ENCODE measurements at places on chromosomes 3 and 15. TPM values are rescaled to one million over a fixed set of nuclear protein-coding genes. Genes with fewer than 3 reads are reported as not detected.

DNA sequence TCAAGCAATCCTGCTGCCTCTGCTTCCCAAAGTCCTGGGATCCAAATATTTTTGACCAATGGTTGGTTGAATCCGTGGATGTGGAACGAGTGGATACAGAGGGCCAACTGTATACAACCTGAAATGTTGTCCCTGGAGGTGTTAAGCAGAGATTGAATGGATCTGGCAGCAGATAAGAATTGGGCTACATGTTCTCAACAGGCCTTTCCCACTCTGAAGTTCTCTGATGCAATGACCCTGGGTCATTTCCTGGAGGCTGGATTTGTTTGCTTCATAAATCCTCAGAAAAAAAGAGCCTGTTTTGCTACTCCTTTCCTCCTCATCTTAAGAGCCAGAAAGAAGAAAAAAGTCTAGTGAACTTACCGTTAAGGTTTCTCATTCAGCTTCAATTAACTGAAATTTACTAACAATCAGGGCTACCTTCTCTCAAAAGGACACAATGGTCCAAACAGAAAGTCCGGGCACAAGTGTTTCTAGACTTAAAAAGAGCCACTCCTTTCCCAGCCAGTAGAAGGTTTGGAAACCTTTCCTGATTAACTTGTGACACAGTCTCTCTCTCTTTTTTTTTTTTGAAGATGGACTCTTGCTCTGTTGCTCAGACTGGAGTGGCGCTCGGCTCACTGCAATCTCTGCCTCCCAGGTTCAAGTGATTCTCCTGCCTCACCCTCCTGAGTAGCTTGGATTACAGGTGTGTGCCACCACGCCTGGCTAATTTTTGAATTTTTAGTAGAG lies 6.5 kb downstream of the ARHGEF3 start:
- no peak for DNase-seq

DPPA4 gene
- not detected for total RNA-seq

THSD4 gene
- 12.7 TPM for total RNA-seq

CHST2 gene
- total RNA-seq, result 2.2 TPM

DNA sequence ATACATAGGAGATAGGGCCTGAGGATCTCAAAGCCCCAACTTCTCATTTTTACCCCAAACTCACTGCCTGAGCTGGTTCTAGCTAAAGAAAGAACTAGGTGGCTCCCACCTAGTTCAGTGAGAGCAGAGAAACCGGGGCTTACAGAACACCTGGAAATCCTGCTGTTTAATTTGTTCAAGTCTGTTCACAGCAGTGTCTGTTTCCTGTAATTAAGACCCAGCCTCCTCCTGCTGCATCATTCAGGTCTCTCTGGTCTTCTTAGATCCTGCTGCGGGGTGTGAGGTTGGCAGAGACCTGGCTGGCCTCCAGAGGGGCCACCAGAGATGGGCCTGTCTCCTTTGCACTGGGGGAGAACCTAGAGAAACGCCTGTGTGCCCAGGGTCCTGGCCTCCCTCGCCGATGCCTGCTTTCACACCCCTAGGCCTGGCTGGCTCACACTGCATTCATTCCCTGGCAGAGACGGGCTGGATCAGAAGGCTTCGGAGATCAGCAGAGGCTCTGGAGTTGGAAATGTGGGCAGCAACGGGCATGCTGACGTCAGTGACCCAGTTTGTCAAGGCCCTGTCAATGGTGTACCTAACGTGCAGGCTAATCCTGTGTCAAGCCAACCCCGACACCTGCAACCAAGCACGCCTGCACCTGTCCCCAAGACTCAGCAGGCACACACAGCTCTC lies 4.9 kb upstream of the CHRNA3 start:
- DNase-seq, result no peak

- no peak for DNase-seq
Observed at GRCh38 chr3:2655229-2655701, 454.9 kb downstream of the IL5RA start.

DNA sequence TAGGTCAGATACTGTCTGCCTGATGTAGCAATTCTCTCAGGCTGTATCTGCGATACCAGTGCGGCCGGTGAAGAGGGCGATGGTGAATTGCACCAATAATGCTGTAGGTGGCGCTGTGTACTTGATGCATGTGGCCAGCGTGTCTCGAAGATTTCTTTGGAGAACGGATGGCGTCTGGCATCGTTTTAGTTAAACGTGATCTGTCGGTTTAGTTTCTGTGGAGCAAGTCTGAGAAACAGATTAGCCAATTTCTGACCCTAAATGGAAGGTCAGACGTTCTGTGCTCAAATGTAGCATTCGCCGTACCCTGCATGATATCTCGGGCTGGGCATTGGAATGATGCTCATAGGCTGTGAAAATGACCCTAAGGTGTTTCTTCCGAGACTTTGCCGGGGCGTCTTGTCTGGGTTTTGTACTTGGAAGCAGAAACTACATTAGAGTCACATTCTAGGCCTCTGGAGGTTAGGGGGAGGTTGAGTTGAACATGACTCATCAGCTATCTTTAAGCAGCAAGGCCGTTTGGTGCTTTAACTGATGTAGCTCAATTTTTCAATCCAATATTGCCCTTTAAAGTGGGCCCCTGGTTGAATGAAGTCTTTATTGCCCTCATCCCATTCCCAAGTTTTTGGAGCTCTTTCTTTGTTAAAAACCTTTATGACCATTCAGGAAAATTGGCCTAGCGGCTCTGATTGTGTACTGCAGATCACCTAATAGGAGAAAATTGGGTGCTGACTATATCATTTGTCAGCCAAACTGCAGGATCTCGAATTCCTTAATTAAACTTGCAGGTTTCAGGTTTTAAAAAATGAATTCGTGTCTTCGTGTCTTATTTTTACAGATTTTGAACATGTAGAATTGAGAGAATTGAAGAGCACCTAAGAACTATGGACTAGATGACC lies 80.0 kb downstream of the SQOR start:
- peak; percentile 50 for DNase-seq

GOLGA8H gene
- total RNA-seq, result 0.95 TPM

- DNase-seq, result no peak
Observed at GRCh38 chr15:46441294-46442062, 806.6 kb downstream of the SQOR start.

DNA sequence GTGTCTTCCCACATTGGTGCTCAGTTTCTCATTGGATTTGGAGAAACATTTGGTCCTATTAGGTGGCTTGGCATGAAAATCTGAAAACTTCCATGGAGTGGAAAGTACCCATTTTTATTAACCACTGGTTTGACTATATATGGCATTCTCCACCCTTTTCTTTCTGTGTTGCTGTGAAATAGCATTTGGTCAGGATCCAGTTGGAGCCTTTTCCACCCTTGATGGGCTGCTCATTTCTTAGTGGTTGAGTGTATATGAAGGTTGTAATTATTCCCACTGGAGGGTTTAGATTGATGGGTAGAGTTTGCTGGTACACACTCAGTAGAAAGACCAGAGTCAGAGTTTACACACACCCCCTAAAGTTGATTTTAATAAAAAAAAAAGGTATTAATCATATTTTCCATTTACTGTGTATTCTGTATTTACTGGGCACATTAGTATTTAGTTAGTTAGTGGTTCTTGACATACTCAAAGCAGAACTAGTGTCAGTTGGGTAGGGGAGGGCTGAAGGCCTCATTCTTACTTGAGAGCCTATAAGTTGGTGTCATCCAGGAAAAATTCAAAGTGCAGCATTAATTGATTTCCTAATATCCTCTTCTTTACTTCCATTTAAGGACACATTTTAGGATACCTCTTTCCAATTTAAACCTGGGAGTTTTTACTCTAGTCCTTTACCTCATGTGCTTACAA lies 69.5 kb downstream of the FLNB start:
- DNase-seq, result no peak

DNA sequence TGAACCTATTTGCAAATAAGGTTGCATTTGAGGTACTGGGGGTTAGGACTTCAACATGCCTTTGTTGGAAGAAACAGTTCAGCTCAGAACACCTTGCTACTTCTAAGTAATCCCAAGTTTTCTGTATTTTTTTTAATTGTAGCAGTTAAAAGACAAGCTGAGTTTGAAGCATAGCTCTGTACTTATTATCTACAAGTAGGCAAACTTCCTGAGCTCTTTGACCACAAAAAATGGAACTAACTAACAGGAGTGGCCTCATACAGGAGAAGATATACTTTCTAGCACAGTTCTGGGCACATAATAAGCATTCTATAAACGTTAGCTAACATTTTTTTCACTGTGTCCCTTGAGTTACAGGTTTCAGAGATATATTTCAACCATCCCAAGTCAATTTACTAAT lies 159.2 kb downstream of the CHST2 start:
- DNase-seq, result no peak

LRRC2 gene
- total RNA-seq, result 1.7 TPM

DNA sequence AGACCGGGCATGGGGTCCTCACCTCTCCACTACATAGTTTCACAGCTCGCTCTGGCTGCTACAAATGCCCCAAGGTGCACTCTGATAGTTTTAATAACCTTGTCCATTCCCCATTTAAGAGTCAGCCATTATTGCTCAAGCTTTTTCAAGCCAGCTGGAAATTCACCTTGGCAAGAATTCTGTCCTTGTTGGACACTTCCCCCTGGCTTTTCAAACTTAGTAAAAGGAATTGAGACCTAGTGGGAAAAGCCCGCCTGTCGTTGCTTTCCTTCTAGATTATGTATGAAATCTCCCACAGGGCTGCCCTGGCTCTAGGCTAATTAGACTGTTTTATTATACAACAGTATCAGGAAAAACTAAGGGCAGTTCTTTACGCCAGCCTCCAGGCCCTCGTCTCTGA lies 293.7 kb upstream of the GADL1 start:
- DNase-seq, result no peak

Measured in pancreas (tissue), 10 donors.